ENCODE measurements at places on chromosomes 13 and 19.

DNA sequence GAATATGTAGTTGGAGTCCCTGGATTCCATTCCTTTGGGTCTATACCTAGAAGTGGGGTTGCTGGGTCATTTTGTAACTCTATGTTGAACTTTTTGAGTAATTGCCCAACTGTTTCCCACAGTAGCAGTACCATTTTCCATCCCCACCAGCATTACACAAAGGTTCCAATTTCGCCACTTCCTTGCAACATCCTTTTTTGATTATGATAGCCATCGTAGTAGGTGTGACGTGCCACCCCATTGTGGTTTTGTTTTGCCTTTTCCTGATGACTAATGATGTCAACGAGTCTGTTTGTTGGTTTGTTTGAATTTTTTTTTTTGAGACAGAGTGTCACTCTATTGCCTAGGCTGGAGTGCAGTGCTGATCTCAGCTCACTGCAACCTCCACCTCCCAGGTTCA is 3.3 kb upstream of the PEX11G start:
- DNase-seq, result peak; percentile 41

DNA sequence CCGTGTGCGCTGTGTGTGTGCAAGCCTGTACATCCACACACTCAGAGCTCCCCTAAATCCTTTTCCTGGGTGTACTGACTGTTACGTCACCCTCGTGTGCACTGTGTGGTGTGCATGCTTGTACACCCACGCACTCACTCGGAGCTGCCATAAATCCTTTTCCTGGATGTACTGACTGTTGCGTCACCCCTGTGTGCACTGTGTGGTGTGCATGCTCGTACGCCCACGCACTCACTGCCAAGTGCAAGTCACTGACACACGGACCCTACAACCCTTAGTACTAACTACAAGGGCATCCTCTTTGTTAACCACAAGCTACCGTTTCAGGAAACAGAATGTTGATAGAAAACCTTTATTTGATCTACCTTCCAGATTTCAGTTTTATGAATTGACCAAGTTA is 983.4 kb downstream of the EFNB2 start:
- no peak for DNase-seq

DNA sequence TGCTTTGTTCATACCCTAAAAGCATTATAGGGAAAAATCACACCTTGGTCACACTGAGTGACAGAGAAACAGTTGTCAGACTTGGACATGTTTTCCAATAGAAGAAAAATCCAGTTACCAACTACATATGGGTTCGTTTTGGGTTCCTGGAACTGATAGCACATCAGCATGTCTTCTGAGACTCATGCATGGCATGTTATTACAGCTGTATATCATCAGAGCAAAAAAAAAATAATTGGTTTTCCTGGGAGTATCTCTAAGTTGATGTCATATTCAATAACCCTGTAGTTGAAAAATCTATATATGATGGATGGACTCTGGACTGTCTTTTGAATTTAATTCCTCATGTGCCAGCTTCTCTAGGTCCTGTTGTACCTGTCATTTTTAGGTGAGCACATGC is 211.6 kb downstream of the DNAJC15 start:
- no peak for DNase-seq

GRCh38 chr19:31392464-31392863 is 43.2 kb upstream of the TSHZ3 start:
- DNase-seq, result no peak

GRCh38 chr19:18282788-18283141 is 1.3 kb upstream of the JUND start:
- DNase-seq, result no peak

GRCh38 chr13:77596777-77597176 is 61.3 kb downstream of the SCEL start:
- no peak for DNase-seq

GRCh38 chr13:57644106-57644505 is 12.6 kb downstream of the PCDH17 start:
- no peak for DNase-seq

- DNase-seq, result no peak
Measured at GRCh38 chr13:110070046-110070445, 236.9 kb downstream of the COL4A1 start.

DNA sequence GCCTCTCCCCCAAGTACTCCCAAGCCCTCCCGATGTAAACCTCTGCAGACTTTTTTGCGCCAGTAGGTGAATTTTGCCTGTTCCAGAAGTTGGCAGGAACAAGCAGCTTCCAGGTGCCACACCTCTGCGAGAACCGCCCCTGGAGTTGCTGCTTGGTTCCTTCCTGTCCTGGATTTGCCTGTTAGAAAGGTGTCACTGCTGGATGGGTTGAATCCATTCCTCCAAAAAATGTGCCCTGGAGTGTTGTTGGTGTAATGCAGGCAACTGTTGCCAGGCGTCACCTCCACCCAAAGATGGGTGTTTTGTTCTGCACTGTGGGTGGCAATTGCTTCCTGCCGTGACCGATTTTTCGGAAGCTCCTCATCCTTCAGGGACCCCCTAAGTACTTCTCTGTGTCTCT is 5.7 kb downstream of the PGPEP1 start:
- DNase-seq, result no peak

- no peak for DNase-seq
Measured at GRCh38 chr19:45508417-45508860, 1.2 kb downstream of the VASP start.

DNA sequence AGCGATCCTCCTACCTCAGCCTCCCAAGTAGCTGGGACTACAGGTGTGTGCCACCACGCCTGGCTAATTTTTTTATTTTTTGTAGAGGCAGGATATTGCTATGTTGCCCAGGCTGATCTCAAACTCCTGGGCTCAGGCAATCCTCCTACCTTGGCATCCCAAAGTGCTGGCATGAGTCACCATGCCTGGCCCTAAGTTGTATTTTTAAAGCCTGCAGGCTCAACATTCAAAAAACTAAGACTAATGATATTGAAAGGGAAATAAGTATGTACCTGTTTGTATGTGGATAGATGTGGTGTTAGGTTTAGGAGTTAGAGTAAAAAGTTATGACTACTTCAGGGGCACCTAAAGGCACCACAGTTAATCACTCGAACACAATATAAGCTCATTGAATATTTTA is 5.4 kb upstream of the IPO5 start:
- no peak for DNase-seq

GRCh38 chr13:36313047-36313969 is 15.7 kb upstream of the CCDC169 start:
- no peak for DNase-seq

- peak; percentile 99 for DNase-seq
Measured at GRCh38 chr19:39445196-39446111, at the start of gene SUPT5H. TSS of gene SUPT5H (plus strand) at chr19:39445582. CDS start at chr19:39445891, 309 bp downstream.

DNA sequence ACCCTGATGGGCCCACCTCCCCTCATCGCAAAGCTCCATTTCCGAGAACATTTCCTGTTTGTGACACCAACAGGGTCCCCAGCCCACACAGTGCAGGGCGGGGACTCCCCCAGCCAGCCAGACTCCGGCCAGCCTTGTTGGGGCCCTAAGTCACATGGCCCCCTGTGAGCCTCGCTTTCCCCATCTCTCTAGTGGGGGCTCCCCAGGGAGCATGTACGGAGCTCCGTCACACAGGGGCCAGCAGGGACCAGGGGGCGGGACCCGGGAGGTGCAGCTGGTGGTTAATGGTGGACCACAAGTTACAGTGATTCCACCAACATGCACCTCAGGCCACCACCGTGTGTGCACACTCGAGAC is 1.7 kb downstream of the TBXA2R start:
- DNase-seq, result no peak

- DNase-seq, result no peak
Measured at GRCh38 chr13:110713642-110713952, at the start of gene ING1. TSS of gene ING1 (plus strand) at chr13:110713700. CDS start at chr13:110714150, 450 bp downstream.

DNA sequence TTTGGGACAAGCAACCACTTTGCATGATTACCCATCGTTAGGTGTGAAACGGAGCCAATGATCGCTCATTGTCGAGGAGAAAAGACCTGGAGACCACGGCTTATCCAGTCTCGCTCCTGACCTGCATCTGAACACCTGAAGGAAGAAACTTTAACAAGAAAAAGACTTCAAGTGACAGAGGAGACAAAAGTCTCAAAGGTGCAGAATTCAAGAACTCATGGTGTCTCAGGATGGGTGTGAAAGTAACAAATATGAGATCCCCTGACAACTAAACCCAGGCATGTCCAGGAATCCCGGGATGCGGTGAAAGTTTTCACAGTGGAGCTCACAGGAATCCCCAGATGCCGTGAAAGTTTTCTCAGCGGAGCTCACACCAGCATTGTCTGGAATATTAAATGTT is 6.3 kb upstream of the ATP11A start:
- DNase-seq, result no peak

DNA sequence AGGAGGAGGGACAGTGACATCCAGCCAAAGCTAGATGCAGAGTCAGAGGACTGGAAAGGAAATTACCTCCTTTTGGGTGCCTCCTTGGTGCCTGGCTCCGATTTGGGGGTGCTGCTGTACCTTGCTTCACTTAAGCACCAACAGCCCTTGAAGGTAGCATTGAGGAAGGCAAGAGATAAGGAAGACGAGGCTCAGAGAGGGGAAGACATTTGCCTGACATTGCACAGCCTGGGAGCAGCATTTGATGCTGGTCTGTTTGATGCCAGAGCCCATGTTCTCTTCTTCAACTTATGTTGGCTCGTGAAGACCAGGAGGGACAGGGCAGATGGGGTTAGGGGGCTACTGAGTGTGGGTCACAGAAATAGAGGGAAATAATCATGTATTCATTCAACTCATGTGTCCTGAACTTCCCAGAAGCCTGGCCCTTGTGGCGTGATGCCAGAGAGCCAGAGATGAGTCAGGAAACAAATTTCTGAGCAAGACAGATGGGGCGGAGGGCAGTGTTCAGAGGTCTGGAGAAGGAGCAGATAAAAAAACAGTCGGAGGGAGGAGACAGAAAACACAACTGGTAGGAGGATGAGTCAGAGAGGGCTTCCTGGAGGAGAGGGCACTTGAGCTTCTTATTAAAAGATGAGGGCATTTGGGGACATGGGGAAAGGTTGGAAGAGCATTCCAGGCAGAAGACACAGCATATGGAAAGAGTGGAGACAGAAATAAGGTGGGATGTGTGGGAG is 3.0 kb upstream of the C19orf81 start:
- no peak for DNase-seq

DNA sequence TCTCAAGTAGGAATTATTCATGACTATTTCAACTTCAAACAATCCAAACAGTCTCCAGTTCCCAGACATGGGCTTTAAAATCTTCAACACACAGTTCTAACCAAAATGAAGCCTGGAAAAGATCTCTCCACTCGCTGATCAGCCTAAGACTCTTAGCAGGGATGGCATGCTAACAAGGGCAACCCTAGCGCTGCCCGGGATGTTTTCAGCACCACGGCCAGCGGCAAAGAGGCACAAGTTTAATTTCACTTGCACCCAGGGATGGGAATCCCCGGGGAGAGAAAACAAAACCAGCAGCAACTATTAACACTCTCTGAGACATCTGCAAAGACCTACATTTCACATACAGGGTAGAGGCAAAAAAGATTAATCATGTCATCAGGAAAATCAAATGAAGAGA is 43.0 kb downstream of the CACNA1A start:
- DNase-seq, result no peak
